HCT116 (cell line): ENCODE measurements at places on chromosomes 4 and X. TPM values are rescaled to one million over a fixed set of nuclear protein-coding genes. Genes with fewer than 3 reads are reported as not detected.

DNA sequence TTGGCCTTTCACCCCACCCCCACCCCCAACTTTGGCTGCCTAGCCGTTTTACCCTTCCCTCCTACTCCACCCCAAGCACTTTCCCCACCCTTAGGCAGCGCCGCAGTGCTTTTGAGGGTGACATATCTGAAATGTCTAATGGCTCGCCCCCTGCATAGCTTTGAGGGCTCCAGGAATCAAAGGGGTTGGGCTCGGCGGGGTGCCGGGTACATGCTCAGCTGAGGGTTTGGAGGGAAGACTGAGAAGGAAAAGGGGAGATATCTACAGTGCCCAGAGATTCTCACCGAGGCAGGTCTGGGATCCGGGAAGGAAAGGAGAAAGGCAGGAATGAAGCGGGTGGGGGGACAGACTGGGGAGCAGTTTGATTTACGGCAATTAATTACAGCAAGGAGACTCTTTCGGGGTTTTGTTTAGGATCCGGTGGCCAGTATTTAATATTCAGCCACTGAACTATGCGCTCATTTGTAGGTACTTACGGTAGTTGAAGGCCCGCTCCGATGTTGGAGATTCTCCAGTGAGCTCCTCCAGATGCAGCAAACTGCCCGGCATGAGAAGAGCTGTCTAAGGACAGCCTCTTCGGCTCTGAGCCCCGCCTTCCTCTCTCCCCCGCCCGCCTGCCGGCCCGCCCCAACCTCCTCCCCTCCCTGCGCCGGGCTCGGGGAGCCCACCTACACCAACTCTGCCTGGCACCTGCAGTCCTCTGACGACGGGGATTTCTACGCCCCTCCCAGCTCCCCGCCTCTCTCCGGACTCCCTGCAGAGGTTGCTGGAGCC is at the start of gene IGSF1:
TSS of gene IGSF1 (minus strand) at position 569 of the 774 bp plus-strand sequence. CDS start 2,632 bp downstream, outside the sequence.
- no peak for DNase-seq

DNA sequence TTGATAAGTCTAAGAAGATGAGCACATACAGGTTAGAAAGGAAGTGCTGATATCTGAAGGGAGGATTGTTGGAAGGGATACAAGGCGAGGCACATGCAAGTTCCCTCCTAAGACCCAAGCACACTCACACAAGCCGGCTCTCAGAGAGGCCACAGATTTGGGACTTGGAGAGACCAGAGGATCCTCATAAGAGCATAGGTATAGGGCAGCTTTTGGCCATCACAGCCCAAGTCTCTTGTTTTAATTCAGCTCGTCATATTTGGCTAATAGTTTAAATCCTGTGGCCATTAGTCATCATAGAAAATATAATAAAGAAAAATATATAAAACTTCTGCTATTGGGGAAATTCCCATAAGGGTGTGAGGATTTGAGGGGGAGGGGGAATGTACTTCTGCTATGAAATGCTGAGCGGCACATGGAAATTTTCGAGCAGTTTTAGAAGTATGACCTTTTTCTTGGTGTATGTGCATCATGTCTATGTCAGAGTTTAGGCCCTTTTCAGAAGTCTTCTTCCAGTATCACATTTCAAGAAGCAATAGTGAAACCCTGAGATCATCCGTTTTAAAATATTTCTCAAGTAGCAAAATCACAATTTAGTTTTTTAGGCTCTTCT is 97.7 kb downstream of the NFKB1 start:
- no peak for DNase-seq

DNA sequence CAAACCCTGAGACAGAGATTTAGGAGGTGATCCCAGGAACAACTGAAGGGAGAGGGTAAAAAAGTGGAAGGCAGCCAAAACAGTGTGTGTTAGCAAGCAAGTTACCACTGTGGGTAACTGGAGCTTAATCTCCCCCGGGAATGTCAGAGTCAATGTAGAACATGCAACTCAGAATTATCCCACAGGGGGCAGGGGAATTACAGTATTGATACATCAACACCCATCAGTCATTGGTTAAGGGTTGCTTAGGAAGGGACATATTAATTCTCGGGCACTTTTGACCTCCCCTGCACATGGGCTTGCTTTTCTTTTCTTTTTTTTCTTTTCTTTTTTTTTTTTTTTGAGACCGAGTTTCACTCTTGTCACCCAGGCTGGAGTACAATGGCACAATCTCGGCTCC is 29.3 kb downstream of the CXorf58 start:
- no peak for DNase-seq

ANXA3 gene
- 158 TPM for total RNA-seq

GRCh38 chrX:78603908-78604307 is 55.2 kb downstream of the RTL3 start:
- no peak for DNase-seq

- no peak for DNase-seq
Observed at GRCh38 chr4:69764311-69764710, 3.9 kb upstream of the SULT1B1 start.

SPANXB1 gene
- total RNA-seq: not detected

GRCh38 chrX:150913511-150913910 is 15.0 kb upstream of the CD99L2 start:
- DNase-seq: no peak

- no peak for DNase-seq
Observed at GRCh38 chr4:136935871-136936270, 596.4 kb downstream of the PCDH18 start.
